ENCODE measurements at places on chromosomes 1 and 21. TPM values are rescaled to one million over a fixed set of nuclear protein-coding genes. Genes with fewer than 3 reads are reported as not detected.

- no peak for DNase-seq
These were observed 14.6 kb downstream of the MEF2D start for GRCh38 chr1:156485984-156486383.

- no peak for DNase-seq
These were observed 26.4 kb downstream of the CAPZB start for GRCh38 chr1:19458815-19459417.

DNA sequence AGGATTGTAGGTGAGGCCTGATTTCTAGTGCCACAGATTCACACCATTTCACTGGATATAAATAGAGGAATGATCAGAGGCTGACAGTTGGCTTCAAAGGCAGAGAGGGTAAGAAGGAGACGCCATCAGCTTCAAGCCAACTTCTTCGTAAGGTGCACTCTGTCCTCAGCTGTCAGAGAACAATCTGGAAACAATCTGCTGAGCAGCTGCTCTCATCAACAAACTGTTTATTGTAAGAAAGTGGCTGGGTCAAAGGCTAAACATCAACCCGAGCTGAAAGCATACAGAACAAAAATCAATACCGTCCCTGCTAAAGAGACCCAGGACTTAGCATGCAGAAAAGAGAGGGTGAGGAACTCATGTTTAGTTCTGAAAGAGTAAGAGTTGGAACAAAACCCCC, 48.2 kb downstream of the HLCS start:
- DNase-seq: no peak

- no peak for DNase-seq
These were observed 10.6 kb downstream of the SASS6 start for GRCh38 chr1:100122177-100122576.

- no peak for DNase-seq
These were observed 42.3 kb downstream of the HMGB4 start for GRCh38 chr1:33906156-33906555.

- DNase-seq: peak; percentile 91
These were observed 386.3 kb downstream of the DISC1 start for GRCh38 chr1:232012773-232013386.

DNA sequence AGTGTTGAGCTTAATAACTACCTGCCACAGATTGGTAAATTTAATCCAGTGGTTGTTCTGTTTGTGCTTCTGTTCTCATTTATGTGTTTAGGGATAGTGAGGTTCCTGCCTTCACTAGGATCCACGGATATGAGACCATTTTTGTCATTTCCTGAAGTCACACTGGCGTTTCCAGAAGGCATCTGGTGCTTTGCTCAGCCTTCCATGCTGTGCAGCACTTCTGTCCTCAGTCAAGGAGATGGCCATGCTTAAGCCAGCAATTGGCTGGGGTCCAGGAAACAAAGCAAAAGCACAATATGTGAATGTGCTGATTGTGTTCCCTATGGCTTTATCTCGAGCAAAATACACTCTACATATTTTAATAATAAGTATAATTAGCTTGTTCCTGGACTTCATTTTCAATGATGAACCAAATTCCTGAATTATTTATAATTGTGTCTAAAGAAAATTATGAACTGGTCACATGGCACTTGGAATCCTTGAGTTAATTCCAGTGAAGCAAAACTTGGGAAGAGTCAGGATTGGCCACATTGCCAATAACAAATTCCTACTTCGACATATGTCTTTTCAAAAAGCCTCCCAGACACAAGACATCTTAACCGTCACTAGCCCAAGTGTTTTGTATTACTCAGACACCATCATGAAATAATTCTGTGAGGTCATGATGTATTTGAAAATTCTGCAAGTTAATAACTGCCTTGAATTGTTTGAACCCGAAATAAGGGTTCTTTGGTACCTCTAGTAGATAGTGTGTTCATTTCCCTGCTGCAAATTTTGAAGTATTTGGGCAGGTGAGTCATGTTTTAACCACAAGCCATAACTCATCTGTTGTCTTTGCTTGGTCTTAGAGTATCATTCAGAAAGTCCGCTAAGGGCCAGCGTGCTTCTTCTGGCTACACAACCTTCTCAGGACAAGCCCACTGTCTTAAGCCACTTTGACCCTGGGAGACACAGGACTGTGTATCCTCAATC, 412.4 kb downstream of the DISC1 start:
- DNase-seq: peak; percentile 22

- peak; percentile 29 for DNase-seq
These were observed 182.3 kb downstream of the FCRL5 start for GRCh38 chr1:157369808-157370521.

DNA sequence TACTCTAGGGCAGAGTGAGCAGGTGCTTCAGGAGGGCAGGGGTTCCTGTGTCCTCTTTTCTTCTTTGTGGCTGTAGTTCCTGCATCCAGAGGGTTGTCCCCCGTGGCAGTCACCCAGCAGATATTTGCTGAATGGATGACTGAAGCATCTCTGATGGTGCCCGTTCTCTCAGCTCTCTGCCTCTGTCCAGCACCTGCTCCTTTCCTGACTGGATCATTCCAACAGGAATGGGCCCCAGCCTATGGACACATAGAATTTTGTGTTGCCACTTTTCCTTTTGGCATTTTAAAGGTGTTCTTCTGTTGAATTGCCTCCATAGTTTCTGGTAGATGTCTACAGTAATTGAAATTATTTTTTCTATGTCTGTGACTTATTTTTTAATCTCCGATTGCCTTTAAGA, 372.5 kb upstream of the C1orf174 start:
- no peak for DNase-seq

DNA sequence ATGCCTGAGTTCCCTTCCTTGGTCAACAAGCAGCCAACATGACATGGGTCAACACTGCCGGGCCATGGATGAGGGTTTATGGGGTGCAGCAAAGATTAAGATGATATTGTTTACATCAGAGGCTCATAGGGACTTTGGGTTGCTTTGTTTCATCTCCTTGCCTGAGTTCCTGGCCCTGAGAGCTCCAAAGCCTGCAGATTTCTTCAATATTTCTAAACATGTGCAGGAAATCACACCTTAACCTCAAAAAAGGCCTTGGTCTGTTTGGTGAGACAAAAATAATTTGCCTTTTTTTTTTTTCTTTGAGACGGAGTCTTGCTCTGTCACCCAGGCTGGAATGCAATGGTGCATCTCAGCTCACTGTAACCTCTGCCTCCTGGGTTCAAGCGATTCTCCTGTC, 876 bp downstream of the SLAMF8 start:
- DNase-seq: no peak

DNA sequence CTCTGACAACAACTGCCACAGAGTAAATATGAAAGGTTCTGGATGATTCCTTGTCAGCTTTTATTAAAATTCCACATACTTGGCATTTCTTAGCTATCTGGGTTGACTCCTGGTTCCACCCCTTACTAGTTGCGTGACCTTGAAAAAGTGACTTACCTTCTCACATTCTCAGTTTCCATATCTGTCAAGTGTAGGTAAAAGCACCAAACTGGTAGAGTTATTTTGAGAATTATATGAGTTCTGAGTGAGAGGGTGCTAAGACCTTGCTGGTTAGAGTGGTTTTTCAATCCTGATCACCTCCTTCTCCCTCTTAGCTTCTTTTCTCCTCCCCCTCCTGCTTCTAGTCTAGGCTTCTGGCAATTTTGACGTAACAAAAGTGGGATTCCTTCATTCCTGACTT, 83.4 kb upstream of the ABCD3 start:
- no peak for DNase-seq

DNA sequence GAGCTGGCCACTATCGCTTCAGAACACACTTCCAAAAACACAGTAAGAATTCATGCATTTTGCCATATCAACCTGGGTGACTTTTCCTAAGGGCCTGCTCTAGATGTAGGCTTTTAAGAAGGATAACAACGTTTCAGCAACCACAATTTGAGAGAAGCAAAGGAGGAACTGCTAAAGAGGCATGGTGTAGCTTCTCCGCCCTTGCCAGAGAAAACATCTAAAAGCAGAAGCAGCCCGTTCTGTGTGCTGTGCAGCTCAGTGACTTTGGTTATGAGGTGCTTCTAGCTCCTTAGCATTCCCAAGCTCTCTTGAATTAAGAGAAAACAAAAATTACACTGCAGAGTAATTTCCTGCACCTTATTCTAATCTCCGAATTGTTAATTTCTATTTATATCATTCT, 2.7 kb downstream of the PER3 start:
- DNase-seq: no peak

GRCh38 chr1:65164633-65165032, 16.6 kb downstream of the AK4 start:
- no peak for DNase-seq

- DNase-seq: no peak
These were observed 78.2 kb upstream of the SLC44A3 start for GRCh38 chr1:94741996-94742395.

- DNase-seq: no peak
These were observed 153.3 kb upstream of the RUNX1 start for GRCh38 chr21:35202431-35202830.

DNA sequence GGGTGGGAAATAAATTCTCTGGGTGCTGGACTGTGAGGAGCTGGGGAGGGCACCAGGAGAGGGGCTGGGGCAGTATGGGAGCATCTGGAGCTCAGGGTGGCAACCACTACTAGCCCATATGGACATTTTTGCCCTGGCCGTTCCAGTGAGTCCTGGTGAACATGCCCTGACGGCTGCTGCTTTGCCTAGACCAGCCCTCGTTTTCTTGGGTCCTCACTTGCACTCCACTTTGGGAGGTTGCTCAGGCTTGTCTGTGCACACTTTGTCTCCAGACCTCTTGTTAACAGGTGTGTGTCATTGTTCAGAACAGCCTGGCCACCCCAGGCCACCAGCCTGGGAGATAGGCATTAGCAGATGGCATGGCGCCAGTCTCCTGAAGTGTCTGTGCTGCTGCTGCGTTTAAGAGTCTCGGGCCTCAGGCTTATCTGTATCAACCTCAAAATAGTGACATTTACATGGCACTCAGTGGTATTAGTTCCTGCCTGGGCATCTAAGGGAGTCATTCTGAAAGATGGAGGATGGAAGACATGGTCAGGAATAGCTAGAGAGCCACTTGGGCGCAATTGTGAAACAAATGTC, 190.5 kb downstream of the PTPRU start:
- no peak for DNase-seq

DNA sequence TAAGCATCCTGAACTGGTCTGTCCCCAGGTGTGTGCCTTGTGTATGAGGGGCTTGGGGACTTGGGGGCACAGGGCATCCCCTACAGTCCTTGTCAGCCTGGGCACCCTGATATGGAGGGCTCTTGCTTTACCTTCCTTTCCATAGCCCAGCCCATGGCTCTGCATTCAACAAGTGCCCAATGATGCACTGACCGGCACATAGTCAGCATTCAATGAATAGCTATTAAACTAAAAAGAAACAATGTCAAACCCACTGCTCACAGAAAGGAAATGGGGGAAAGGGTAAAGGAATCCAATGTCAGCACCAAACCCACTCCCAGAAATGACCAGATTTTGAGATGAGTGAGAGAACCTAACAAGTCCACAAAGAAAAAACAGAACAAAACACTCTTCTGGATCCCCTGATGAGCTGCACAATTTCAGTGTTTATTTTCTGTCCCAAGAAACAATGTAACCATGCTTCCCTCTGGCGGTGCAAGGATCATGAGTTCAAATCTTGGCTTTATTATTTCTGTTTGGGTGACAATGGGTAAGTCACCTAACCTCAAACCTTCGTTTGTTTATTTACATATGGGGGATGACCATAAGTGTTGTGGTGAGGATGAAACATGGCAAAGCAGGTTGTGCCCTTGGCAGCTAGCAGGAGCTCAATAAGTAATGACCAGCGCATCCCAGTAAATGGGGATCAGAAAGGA, 22.0 kb downstream of the SYT6 start:
- no peak for DNase-seq

DNA sequence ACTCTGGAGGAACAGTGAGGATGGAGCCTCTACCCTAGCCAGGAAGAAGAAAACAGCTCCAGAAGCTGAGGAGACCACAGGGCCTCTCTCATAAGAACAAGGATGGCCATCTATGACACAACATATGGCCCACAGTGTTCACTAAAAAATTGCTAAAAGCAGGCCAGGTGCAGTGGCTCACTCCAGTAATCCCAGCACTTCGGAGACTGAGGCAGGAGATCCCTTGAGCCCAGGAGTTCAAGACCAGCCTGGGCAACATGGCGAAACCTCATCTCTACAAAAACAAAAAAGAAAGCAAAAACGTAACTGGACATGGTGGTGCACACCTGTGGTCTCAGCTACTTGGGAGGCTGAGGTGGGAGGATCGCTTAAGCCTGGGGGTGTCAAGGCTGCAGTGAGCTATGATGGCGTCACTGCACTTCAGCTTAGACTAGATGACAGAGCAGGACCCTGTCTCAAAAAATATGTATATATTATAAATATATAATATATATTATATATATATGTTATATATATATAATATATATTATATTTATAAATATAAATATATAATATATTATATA, 103.1 kb downstream of the TOMM20 start:
- no peak for DNase-seq

DNA sequence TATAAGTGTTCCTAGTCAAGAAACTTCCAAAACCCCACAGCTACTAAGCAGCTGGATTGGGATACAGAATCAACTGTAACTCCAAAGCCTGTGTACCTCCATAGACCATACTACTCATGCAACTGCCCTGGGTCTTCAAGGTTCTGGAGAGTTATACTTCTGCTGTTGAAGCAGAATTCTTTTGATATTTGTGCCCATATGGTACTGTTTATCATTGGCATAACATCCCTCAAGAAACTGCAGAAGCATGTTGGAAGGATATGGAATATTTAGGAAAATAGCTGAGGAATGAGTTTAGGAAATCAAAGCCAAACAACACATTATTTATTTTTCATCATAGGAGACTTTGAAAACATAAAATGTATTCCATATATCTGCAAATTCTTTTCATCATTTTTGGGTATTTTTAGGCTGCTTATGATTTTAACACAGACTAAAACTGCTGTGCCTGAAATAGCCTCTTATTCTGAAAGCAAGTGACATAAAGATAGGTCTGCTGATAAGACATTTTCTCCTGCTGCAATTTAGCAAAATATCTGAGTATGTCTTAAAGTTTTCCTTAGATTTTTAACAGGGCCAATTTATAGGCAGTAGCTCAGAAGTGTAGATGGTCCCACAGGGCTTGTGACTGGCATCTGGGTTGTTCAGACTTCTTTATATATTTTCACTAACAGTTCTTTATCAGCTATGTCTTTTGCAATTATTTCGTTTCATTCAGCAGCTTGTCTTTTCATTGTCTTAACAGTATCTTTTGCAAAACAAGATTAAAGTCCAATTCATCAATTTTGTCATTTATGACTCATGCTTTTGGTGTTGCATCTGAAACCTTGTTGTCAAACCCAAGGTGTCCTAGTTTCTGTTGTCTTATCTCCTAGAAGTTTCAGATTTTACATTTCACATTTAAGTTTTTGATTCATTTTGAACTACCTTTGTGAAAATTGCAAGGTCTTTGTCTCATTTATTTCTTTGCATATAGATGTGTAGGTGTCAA, 41.1 kb upstream of the ZNF124 start:
- DNase-seq: no peak

The HPCAL4 gene
- total RNA-seq: not detected

The KIAA0040 gene
- total RNA-seq: 18.6 TPM

The RAB42 gene
- total RNA-seq: 1.5 TPM

The GCSAML gene
- total RNA-seq: not detected

The ERRFI1 gene
- 63.0 TPM for total RNA-seq

The SH3D21 gene
- 4.0 TPM for total RNA-seq

The HSD3B2 gene
- total RNA-seq: not detected

The CYB5RL gene
- 4.7 TPM for total RNA-seq

Measured in glomerular endothelial cell (primary cell).